Activated effector memory CD4-positive, alpha-beta T cell treated with Interleukin-2 at 50 U/mL for 16 hours (primary cell): ENCODE measurements at places on chromosomes 3 and 15.

DNA sequence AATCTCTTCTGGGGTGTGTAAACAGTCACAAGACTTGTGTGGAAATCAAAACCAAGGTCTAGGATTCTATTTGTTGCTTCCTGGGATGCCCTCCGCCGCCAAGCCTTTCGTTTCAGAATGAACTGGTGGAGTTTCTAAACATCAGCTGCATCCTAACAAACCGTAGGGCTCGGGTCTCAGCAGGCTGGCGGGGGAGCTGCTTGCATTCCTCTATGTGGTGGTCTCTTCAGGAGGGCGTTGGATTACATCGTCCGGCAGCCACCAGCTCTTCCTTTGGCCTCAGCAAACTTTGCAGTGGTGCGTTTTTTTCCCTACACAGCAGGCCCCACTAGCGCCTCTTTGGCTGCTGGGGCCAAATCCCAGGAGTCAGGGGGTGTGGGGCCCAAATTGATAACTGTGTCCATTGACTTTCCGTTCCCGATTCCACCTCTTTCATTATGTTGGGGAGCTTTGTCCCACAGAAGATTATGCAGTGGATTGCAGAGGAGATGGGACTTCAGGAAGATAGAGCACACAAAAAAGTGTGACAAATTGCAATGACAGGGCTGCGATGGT lies 390.0 kb upstream of the NR2F2 start:
- DNase-seq = no peak

GRCh38 chr3:119856695-119857094 lies 74.8 kb downstream of the NR1I2 start:
- no peak for DNase-seq

GRCh38 chr3:29454161-29454611 lies 173.3 kb downstream of the RBMS3 start:
- no peak for DNase-seq

DNA sequence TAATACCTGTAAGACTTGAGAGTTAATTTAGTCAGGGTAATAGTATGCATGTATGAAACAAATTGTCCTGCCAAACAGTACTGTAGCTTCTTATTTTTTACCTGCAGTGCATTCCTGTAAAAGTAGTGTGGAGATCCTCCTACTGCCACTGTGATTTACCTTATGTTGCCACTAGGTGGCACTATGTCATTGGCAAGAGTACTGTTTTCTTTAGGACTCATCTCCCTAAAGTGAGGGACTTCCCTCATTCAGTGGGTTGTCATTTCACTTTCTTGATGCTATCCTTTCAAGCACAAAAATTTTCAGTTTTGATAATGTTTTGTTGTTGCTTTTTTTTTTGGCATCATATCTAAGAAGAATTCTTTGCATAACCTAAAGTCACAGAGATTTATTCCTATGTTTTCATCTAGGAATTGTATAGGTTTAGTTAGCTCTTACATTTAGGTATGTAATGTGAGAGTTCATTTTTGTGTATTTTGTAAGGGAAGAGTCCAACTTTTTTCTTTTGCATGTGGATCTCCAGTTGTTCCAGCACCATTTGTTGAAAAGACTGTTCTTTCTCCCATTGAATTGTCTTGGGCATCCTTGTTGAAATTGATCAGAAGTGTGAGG lies 105.7 kb downstream of the AKAP13 start:
- DNase-seq = no peak

GRCh38 chr3:135089451-135089850 lies 294.4 kb downstream of the EPHB1 start:
- DNase-seq = no peak

- no peak for DNase-seq
Observed at GRCh38 chr3:145767909-145768308, 393.1 kb downstream of the PLOD2 start.

- no peak for DNase-seq
Observed at GRCh38 chr3:154244644-154245043, 79.6 kb downstream of the DHX36 start.

- peak; percentile 15 for DNase-seq
Observed at GRCh38 chr15:65077981-65078352, 1.4 kb downstream of the KBTBD13 start.
